GM12865 (cell line): ENCODE measurements at places on chromosomes 4 and X.

DNA sequence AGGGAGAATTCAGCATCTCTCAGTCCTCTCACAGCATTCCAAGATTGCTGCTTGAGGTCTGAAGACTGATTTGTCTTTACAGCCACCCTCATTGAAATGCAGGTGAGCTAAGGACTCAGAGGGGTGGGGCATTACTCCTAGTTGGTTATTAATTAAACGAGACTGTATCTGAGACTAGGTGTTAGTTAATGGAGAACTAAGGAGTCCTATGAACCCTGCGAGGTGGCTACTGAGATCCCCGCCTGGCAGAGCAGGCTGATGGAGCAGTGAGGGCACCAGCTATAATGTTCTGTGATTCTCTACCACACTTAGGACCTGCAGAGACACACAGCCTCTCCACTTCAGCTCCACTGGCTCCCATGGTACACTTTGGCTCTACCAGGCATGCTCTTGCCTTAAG lies 215.3 kb downstream of the MID1IP1 start:
- no peak for DNase-seq

DNA sequence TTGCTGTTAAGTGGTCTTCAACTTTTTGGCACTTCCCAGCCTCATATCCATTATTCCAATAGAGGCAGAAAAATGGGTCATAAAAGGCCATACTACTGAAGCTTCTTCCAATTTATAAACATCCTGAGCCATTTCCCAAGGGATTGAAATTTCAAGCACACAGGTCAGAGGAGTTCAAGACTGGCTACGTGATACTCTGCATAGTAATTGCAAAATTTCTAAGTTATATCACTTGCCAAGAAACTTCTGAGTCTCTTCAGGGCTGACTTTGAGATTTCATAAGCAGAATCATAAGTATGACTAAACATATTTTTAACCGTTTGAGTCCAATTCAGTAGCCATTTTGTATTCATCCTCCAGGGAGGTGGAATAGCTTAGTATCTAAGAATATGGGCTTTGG lies 75.6 kb upstream of the RXFP1 start:
- DNase-seq, result no peak

DNA sequence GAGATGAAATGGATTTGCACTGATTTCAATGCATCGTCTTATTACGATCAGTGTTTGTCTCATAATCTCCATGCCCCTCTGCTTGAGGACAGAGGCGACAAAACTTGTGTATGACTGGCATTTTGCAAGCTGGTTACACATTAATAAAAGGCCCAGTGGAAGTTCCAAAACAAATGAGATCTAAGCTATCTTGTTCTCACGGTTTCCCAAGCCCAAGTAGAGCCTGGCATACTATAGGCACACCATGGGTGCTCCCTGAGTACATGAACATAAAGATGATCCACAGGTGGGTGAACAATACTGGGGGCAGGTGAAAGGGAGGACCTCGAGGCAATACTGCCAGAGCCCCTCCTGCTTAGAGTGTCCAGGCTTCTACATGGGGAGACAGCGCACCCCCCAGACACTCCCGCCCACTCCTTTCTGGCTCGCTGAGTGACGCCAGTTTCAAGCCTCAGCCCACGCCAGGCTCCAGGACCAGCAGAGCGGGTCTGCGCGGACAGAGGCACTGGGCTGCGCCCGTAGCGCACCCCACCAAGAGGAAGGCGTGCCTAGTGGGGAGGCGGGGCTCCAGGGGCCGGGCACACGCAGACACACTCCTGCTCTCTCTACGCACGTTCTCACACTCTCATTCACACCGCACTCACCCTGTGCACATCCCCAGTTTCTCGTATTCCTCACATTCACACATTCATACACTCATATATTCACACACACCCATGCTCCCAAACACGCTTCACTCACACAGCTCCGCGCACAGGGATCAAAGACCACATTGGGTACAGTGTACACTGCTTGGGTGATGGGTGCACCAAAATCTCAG lies 8.9 kb upstream of the GSX2 start:
- DNase-seq, result peak; percentile 29

DNA sequence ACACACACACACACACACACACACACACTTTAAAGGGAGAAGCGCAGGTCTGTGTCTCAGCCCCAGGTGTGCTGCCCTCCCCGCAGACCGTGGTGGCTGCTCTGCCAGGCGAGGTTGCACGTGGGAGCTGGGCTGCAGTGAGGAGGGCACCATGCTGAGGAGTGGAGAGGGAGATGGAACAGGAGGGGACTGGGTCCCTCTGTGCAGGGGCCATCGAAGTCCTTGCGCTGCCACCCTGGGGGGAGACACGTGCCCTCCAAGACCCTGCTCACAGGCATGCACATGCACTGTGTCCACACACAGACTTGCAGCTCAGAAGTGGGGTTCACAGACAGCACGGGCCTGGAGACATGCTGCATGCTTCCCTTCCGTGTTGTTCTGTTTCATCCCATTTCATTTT lies 65.5 kb upstream of the HGFAC start:
- no peak for DNase-seq

DNA sequence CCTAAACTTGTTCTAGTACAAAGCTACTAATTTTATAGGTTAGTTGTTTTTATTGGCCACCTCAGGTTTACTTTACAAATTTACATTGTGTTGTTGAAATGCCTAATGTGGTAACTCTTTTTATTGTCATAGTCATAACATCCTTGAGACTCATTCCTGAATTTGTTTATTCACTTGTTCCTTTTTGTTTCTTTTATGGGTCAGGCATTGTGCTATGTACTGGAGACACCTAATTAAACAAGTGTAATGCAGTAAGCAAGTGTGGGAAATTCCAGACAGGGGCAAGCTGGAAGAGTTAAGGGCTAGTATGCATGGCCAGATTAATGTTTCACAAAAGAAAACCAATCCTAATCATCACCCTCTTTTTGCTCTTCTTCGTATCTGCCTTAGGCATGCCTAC lies 30.5 kb upstream of the TTC29 start:
- DNase-seq, result no peak

DNA sequence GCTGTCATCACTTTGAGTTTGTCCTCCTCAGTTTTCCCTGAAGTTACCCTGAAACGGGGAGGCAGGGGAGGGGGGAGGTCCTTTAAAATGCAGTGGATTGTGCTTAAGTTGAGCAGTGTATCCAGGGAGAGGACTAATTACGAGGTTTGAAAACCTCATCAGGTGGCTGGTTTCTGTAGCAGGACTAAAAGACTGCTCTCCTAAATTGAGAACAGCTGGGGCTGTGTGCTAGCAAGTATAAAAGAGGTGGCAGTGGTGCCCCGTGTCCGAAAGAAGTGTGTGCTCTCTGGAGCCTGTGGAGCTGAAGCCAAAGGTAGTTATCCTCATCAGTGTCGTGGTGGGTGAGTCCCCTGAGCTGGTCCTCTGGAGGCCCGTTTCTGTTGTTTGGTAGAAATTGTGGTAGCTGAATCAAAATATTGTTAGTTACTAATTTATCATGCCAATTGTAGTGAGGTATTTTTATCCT lies 37.2 kb upstream of the CYP2U1 start:
- no peak for DNase-seq

DNA sequence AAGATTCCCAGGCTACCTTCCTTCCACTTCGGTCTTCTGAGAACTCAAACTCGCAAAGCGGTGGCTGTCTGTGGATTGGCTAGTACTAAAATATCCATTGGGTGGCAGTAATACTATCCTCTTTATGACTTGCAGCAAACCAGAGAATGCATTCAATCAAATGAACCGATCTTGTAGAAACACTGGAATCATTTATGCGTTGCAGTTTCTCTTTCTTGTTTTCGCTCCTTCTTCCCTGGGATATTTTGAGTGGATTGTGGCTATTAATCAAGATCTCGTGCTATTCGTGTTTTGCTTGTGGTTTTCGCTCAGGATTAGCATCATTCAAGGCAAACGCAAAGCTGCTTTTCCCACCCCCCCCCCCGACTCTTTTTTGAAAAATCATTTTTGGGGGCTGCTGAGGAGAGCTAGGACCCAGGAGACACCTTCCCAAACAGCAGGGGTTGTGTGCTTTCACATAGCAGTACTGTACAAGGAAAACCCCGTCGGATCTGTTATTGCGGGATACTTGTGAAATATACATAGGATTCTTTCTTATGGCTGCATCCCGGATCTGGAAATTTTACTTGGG lies at the start of gene IL1RAPL1:
Gene IL1RAPL1 (plus strand): TSS at position 466 of the 571 bp plus-strand sequence.
- DNase-seq, result peak; percentile 3

DNA sequence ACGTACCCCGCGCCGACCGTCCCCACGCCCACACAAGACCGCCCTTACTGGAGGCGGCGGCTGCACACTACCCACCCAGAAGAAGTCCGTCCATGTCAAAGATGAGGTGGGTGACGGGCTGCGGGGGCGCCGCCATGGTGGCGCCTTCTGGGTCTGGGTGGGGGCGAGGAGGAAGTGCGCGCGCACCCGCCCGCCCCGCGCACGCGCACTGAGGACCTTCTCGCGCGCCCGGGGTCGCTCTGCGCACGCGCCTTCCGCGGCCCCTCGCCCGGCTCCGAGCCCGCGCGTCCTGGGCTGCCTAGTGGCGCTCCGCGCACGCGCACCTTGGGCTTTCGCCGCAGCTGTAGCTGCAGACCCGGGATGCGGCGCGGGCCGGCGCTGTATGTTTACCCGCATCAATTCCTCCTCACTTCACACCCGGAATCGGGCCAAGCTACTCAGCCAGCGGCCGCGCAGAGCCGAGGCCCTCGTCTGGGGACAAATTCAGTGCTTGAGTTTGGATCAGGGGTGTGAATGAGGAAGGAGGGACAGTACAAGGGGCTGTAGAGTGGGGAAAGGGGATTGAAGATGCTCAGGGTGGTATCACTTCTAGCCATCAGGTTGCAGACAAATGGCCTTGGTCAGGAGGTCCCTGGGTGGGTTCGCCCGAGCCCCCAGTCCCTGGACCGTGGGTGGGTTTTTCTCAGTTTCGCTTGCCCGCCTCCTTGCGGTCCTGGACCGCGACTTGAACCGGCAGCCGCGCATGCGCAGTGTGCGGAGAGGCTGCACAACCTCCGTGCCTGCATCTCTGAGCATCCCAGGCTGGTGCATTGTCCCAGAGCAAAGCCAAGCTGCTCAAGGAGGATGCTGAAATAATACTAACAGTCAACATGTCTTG lies at the start of gene PUDP:
Gene PUDP (minus strand): TSS at position 176 of the 877 bp plus-strand sequence. CDS start 40 bp downstream, at position 136.
- DNase-seq, result peak; percentile 88

GRCh38 chr4:140042634-140043033 lies 111.3 kb downstream of the MAML3 start:
- DNase-seq, result no peak

DNA sequence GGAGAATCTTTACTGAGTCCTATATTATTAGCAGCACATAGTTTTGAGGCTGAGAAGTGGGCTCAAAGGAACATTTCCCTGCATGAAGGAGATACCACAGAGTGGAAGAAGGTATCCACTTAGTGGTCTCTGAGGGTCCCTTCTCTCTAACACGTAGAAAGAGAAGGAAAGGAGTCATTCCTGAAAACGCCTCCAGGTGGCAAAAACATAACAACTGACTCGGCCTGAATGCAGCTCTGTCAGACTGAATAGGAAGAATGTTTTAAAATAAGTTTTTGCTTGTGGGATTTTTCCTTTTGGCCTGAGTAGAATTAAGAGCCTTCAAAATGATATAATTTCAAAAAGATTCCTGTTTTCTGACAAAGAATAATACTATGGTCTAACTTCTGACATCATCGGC lies 23.3 kb downstream of the RPGR start:
- no peak for DNase-seq

GRCh38 chr4:106021737-106022410 lies 126.6 kb downstream of the NPNT start:
- no peak for DNase-seq

GRCh38 chrX:51737091-51737490 lies 6.2 kb upstream of the GSPT2 start:
- DNase-seq, result no peak

- no peak for DNase-seq
Observed at GRCh38 chrX:107673431-107673830, 45.1 kb downstream of the PRPS1 start.

GRCh38 chr4:31737419-31737818 lies 1017.2 kb downstream of the PCDH7 start:
- no peak for DNase-seq

- no peak for DNase-seq
Observed at GRCh38 chr4:30801876-30802275, 81.7 kb downstream of the PCDH7 start.

- DNase-seq, result peak; percentile 62
Observed at GRCh38 chrX:150543230-150544155, 24.9 kb upstream of the MTM1 start.

DNA sequence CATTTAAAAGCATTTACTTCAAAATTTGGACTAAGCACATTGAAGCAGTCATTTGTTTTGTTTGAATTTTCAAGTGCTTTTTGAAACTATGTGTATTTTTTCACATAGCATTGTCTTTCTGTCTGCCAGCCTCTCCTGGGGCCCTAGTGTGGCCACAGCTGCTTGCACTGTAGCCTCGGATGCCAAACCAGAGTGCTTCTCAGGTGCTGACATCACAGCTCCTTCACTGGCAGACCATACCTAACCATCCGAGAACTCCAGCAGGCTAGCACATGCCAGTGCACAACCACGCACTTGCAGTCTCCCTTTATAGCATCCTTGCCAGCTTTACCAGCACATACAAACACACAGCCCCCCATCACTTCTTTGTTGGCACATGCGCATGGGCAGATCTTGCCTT lies 1019.7 kb downstream of the STPG2 start:
- DNase-seq, result no peak

DNA sequence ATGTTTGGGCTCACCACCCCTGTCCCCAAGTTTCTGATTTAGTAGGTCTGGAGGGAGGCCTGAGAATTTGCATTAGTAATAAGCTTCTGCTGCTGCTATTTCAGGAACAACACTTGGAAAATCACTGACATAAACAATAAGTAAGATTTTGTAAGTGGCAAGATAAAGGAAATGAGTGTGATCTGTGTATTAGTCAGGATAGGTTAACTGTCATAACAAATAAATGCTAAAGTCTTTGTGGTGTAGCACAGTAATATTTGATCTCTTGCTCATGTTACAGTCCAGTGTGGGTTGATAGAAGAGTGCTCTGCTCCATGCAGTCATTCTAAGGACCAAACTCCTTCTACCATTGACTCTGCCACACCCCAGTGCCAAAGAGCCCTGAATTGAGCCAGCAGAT lies 67.0 kb downstream of the NHS start:
- DNase-seq, result no peak

DNA sequence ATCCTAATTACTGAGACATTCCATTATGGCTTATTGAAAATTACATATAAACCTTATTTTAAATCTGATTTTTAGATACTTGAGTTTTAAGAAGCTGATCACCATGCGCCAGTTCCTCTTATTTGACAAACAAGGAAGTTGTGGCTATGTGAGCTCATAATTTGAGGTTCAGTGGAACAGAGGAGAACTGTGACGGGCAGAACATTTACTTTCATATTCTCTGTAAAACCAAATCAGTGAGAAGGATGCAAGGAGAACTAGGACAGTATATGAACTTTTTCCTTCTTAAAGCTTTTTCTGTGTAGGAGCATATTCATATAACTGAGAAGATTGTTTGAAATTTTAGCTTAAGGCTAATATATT lies 25.3 kb downstream of the STIM2 start:
- DNase-seq, result peak; percentile 91

GRCh38 chr4:70505151-70505748 lies 13.1 kb upstream of the AMTN start:
- peak; percentile 65 for DNase-seq
